ENCODE measurements at places on chromosomes 16 and 17.

- DNase-seq = no peak
Measured at GRCh38 chr16:4369007-4369733, 2.5 kb upstream of the VASN start.

DNA sequence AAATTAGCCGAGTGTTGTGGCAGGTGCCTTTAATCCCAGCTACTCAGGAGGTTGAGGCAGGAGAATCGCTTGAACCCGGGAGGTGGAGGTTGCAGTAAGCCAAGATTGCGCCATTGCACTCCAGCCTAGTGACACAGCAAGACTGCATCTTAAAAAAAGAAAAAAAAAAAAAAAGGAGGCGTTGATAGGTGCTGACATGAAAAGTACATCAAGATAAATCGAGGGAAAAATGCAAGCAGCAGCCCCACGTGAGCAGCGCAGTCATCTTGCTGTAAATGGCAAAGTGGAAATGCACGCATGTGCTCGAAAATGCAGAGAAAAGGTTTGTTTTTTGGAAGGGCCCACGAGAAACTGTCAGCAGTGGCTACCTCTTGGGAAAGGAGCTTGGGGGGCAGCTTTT lies 20.9 kb downstream of the MXRA7 start:
- DNase-seq = no peak

- DNase-seq = no peak
Measured at GRCh38 chr16:85728879-85729278, 22.0 kb downstream of the C16orf74 start.

- DNase-seq = no peak
Measured at GRCh38 chr17:63258785-63259184, 187.3 kb downstream of the CYB561 start.

- DNase-seq = no peak
Measured at GRCh38 chr17:76136276-76137000, 4.6 kb downstream of the FOXJ1 start.

- peak; percentile 49 for DNase-seq
Measured at GRCh38 chr17:55295411-55296170, 30.8 kb downstream of the HLF start.

GRCh38 chr16:4828567-4829321 lies 18.3 kb downstream of the GLYR1 start:
- DNase-seq = peak; percentile 23

- DNase-seq = no peak
Measured at GRCh38 chr17:55706808-55707773, 15.6 kb downstream of the TMEM100 start.

DNA sequence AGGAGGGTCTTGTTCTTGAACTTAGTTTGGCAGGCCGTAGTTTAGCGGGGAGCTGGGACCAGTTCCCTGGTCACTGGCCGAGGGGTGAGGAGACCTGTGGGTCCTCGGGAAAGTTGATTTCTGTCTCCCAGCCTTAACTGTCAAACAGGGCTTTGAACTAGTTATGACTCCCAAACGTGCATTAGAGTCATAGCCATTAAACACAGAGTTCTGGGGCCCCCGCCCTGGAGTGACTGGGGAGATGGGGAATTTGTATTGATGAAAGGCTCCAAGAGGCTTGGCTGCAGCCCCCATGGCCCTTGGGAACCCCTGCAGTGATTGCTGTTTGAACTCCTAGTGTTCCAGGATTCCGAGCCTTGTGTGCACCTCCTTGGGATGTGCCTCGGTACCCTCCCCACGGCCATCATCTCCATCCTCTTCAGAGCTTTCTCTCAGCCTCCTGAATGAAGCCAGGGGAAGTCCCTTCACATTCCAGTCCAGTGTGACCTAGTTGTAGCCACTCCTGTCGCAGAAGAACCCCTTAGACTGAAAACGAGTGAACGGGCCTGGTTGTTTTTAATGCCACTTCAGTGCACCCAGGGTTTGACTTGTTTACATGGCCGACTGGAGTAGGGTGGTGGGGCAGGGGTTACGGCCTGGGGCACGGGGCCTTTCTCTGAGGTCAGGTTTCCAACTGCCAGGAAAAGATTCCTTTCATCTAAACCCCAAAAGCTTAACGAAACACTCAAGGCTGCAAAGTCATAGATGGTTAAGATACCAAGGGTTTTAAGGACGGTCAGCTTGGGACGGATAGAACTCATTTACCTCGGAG lies 1.4 kb downstream of the MPRIP start:
- no peak for DNase-seq

DNA sequence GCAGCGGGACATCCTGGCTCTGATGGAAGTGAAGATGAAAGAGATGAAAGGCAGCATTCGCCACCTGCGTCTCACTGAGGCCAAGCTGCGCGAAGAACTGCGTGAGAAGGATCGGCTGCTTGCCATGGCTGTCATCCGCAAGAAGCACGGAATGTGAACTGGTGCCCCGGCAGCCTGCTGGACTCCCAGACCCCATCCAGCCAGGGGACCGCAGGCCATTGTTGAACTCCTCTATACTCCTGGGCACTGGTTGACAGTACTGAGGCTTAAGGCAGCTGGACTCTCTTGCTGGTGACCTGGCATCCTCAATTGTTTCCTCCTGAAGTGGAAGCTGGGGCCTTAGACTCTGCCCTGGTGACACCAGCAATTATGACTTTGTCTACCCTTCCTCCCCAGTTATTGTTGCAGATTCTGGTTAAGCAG lies 1.2 kb downstream of the THAP11 start:
- DNase-seq = no peak

DNA sequence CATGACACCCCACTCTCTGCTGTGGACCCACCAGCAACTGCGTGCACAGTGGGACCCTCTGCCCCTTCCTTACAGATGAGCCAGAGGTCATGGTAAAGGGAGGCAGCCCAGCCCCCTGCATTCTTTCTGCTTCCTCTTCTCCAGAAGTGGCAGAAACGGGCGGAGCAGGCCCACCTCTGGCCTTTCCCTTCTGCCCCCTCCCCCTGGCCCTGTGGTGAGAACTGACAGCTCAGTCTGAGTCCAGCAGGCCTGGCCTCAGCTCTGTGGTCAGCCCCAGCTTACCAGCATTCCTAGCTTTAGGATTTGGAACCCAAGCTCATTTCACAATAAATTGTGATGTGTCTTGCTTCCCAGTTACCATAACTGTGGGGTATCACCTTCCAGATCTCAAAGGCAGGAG lies 4.8 kb upstream of the ANKRD11 start:
- DNase-seq = no peak

GRCh38 chr16:19645557-19645981 lies 72.5 kb downstream of the KNOP1 start:
- no peak for DNase-seq

- peak; percentile 88 for DNase-seq
Measured at GRCh38 chr17:18087610-18088491, at the start of gene DRG2. DRG2 (plus strand) TSS chr17:18087948; CDS start chr17:18088024, 76 bp downstream.

GRCh38 chr17:27296428-27296979 lies 2.6 kb downstream of the WSB1 start:
- DNase-seq = no peak

- DNase-seq = no peak
Measured at GRCh38 chr16:2985462-2985861, 5.2 kb upstream of the PKMYT1 start.

- DNase-seq = no peak
Measured at GRCh38 chr16:540645-541340, 13.3 kb downstream of the CAPN15 start.

DNA sequence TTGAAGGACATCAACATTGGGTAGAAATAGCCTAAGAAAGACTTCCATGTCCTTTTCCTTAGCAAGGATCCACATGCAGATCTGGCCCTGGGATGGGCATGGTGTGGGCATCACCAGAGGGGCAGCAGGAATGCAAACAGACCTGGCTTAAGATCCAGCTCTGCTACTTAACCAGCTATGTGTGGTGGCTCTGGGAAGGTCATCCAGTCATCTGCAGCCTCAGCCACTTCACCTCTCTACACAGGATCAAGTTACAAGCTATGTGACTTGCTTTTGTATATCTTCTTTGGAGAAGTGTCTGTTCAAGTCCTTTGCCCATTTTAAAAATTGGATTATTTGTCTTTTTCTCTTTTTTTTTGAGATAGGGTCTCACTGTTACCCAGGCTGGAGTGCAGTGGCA lies 13.5 kb upstream of the ADORA2B start:
- no peak for DNase-seq

DNA sequence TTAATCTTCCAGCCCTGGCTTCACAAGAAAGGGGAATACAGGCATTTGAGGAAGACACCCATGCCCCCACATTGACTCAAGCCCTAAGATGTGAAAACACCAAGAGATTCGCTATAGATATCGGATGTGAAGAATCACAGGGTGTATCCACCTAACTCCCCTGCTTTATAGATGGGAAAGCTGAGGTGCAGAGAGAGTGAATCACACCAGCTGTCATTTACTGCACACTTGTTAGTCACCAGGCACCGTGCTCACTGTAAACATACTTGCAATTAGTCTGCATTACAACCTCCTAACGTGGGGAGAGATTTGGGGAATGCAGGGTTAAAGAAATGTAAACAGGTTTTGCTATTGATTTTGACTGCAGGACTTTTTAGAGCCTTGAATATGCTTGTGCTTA lies 325.5 kb downstream of the C16orf95 start:
- no peak for DNase-seq

DNA sequence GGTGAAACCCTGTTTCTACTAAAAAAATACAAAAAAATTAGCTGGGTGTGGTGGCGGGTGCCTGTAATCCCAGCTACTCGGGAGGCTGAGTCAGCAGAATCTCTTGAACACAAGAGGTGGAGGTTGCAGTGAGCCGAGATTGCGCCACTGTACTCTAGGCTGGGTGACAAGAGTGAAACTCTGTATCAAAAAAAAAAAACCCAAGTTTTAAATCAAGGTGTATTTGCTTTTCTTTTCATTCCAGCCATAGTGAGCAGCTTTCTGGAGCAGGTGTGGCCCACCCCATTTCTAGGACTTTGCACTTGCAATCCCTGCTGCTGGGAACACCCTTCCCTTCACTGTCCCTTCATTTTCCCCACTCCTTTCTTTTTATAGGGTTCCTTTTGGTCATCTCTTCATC lies 28.8 kb downstream of the TMEM238L start:
- DNase-seq = peak; percentile 49

DNA sequence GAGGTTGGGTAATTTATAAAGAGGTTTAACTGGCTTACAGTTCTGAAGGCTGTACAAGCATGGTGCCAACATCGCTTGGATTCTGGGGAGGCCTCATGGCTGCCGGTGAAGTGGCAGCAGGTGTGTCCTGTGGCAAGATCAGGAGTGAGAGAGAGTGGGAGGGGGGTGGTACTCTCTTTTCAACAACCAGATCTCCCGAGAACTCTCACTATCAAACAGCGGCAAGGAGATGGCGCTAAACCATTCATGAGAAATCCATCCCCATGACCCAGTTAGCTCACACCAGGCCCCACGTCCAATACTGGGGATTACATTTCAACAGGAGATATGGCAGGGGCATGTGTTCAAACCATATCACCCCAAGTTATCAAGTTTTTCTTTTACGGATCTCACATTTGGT lies 44.0 kb upstream of the CBX4 start:
- DNase-seq = no peak

DNA sequence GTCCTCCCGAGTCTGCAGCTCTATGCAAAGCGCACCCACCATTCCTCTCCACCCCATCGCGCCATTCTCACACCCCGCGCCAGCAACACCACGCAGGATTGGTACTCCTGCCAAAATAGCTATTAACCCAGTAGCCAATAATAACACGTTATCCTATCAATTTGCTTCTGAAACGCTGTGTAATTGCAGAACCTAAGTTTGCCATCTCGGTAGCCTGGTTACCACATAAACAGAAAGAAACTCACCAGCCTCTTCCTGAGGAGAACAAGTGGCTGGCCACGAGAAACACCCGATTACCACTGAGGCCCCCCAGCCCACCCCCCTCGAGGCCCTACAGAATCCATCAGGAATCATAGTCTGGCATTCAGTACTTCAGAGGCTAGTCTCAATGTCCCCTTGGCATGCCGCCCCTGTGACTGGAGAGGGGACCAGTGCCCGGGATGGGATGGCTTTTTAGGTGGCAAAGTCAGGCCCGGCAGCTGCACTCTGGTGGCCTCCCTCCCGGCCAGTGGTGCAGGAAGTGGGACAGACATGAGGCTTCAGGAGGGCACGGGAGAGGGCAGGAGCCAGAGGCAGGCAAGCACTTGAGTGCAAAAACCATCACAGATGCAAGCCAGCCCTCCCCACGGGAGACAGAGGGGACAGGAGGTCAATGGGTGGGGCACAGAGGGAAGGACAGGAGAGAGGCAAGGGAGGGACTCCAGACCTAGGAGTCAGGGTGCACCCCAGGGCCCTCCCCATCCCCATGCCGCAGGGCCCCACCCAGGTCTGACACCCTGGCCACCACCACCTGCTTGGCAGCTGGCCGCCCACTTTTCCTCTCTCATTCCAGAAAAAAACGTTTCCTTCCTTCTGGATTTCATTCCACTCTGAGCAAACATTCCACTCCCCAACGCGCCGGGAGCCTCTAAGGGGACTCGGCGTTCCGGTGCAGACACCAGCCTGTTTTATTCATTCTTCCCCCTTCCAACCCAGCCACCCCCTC lies 192.5 kb downstream of the ZNF423 start:
- DNase-seq = no peak

GRCh38 chr16:48632137-48632774 lies 22.3 kb upstream of the N4BP1 start:
- no peak for DNase-seq

DNA sequence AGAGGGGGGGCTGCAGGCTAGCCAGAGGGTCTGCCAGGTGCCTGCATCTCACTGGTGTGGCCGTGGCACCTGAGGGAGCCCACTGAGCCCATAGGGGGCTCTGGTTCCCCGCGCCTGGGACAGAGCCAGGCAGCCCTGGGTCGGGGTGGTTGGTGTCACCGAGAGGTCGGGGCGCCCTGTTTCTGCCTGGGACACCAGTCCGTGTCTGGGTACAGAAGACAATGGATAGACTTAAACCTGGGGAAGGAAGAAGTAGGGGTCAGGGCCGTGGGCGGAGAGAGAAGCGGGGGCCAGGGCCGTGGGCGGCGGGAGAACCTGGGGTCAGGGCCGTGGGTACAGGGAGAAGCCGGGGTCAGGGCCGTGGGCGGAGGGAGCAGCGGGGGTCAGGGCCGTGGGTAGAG lies 3.0 kb downstream of the RFNG start:
- no peak for DNase-seq

DNA sequence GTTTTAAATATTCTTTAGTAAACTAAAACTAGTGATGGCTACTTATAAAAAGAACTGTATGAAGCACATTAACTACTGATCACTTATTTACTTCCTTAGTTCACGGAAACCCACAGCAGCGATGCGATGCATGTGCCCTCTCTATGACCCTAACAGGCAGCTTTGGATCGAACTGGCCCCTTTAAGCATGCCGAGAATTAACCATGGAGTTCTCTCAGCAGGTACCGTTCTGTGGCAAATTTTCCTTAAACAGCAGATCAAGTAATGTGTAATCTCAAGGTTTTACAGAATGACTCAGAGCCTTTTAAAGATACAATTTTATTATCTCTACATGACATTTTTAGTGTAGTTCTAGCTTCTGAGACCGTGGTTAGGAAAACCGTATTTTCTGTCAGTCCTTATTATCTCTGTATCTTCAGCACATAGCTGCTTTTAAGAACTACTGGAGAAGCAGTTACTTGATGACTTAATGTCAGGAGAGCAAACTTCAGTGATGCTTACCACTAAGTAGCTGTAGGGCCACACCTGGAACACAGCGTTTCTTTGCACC lies 43.0 kb downstream of the GAN start:
- no peak for DNase-seq

Measured in left colon (tissue), 2 donors.